ENCODE measurements at places on chromosomes 16 and 17.

GRCh38 chr16:6165330-6165979 lies 1067.9 kb upstream of the EEF2KMT start:
- DNase-seq = no peak

DNA sequence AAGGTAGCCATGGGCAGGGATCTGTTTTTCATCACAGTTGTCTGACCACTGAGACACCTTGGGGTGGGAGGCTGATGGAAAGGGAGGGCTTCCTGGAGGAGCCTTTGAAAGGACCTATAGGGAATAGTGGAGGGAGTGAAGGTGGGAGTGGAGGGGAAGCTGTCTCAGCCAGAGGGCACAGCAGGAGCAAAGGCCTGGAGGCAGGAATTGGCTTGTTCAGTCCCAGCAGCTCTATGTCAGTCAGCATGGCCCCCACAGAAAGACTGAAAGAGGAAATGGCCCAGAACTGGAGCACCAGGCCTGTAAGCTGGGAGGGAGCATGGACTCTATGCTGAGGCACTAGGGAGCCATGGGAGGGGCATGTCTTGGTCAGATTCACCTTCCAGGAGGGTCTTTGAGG lies 12.8 kb upstream of the CBFB start:
- DNase-seq = no peak

GRCh38 chr17:59465949-59466307 lies 99.5 kb upstream of the DHX40 start:
- no peak for DNase-seq

DNA sequence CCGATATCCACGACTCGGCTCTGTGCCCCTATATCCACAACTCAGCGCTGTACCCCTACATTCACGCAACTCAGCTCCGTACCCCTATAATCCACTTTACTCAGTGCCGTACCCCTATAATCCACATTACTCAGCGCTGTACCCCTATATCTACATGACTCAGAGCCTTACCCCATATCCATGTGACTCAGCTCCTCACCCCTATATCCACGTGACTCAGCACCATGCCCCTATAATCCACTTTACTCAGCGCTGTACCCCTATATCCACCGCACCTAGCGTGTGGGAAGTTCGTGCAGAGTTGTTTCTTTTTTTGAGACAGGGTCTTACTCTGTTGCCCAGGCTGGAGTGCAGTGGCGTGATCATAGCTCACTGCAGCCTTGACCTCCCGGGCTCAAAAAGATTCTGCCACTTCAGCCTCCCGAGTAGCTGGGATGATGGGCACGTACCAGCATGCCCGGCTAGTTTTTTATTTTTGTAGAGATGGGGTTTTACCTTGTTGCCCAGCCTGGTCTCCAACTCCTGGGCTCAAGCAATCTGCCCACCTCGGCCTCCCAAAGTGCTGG lies 17.4 kb downstream of the CYB5D2 start:
- DNase-seq = no peak

DNA sequence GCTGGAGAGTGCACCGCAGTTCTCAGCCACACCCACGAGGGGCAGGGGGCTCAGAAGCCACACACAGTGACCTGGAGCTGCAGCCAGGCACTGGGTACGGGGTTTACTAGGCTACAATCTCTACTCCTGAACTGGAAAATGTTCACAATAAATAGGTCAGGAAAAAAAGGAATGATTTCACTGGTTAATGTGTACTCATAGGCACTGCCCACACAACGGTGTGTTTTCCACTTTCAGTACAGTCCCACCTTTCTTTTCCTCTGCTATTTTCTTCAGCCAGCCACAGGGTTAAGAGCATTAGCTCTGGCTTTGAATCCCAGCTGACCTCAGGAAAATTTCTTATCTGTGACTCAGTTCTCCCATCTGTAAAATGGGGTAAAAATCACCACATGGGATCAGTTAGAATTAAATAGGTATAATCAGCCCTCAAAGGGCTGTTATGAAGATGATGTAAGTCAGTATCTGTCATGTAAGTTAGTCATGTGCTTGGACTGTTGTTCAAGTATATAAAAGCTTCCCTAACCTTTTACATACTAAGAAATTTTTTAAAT lies 35.7 kb downstream of the ZCCHC14 start:
- no peak for DNase-seq

DNA sequence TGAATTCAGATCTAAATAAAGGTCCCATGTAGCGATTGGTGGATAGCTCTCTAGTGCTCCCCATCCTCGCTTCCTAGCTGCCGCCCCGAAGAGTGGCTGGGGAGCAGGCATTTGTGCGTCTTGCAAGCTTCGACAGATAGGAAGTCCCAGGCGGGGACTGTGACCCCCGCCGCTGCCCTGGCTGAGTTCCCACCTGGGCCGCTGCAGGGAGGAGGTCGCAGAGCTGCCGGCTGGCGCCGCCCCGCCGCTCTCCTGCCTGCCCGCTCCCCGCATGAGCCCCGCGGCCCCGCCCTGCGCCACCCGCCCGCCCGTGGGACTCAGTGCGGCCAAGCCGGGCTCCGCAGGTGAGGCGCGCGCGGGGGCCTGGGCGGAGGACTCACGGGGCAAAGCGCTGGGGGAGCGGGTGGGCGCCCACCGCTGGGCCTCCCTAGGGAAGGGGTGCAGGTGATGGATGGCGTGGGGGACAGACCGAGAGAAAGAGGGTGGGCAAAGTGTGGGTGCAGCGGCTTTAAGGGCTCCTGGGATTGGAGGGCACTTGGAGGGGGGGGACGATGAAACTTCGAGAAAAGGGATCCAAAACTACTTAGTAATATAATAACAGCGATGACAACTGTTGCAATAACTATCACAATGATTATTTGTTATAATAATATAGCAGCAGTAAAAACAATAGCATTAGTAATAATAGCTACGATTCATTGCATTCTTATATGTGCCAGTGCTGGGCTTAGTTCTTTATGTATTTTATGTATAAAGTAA lies at the start of gene OTOA:
TSS of gene OTOA (plus strand) at position 80 of the 759 bp plus-strand sequence. CDS start 14,547 bp downstream, outside the sequence.
- no peak for DNase-seq

DNA sequence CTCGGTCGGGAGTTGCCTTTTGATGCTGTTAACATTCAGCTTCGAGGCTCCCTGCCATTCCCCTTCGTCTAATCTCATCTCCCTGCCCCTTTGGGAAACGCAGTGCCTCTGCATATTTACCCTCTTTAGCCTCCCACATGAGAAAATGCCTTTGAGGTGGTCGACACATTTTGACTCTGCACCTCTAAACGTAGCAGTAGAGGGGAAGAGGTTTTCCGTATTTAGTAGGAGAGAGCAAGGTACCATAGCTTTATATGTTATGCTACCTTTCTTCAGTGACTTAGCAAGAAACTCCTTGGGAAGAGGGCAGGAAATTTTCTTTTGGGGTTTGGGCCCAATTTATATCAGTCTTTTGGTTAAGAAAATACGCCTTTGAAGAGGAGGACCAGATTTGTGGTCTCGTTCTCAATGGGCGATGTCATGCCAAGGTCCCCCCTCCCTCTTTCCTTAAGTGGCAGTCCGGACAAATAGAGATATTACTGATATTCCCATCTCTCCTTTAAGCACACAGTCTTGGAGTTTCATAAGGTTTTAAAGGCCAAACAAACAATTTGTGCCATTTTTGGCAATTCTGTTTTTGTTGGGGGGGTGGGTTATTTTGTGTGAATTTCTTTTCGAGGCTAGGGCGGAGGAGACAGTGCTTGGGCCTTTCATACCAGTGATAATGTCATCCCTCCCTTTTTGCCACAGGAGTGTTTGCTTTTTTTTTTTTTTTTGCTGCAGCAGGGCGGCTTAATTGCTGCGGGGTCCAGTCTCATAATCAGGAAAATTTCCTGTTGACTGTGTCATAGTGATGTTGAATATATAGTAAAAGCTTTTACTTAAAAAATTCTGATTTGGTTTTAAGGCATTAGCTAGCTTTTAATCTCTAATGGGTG lies 1.5 kb downstream of the PAFAH1B1 start:
- DNase-seq = no peak

GRCh38 chr17:19812407-19812806 lies 55.3 kb downstream of the ULK2 start:
- DNase-seq = peak; percentile 5
